Posterior vena cava (tissue), 2 donors: ENCODE measurements at places on chromosomes 3 and 15.

- DNase-seq = no peak
These were observed 42.8 kb upstream of the THSD4 start for GRCh38 chr15:71072423-71072822.

DNA sequence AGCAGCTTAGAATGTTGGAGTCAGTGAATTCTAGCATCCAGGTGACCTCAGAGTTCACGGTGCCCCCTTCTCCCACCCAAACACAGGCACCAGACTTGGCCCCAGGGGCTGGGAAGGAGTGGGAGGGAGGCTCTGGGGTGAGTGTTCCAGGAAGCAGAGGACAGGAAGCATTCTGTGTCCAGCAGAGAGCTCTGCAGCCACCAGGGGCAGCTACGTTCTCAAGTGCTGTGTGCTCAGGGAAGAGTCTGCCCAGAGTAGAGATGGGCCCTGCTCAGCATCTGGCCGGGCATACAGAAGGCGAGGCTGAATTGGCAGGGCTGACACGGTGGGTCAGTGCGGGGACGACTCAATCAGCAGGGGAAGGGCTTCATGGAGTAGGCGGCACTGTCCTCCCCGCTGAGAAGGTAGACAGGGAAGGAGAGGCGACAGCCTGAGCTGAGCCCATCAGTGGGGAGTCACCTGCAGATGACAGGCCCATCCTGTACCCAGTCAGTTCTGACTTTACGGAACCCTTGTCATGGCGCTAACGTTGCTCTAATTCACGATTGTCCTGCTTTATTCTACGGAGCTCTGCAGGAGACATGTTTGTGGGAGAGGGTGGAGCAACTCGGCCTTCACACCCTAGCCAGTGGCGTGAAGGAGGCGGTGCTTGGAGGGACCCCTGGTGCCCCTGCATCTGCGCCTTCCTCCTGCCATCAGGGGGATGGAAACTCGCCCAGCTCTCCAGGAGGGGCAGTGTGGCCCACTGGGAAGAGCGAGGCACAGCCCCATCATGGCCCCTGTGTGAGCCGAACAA is 82.2 kb downstream of the C3orf70 start:
- DNase-seq = no peak

DNA sequence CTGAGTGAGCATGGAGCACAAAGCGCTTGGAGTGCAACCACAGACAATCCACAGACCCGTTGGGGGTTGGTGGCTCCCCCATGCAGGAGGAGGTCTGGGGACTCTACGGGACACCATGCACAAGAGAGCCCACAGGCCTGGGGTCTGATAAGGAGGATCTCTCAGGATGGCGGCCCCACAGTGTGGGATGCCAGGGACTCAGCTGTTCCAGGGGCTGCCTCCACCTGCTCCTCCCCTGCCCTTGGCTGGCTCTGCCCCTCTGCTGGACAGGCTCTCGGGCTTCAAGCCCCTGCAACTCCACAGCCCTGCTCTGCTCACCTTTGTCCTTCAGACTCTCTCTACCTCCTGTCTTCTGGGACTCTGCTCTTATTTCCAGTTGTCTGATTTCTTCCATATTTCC is 184.5 kb upstream of the CHRNA7 start:
- no peak for DNase-seq

DNA sequence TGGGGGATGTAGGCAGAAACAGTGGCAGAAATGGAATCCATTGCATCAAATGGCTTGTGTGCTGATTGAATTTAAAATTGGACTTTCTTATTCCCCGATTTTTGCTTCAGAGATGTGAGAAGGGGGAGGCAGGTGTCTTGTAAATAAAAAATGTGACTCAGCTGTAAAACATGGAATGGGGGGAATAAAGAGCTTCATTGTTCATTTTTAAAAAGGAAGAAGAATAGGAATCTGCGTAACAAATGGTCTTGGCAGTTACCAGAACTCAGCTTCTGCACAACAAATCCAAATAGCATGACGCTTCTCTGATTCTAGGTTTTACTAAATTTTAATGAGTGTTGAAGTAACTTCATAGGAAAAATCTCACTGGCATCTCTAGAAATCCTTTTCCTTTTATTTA is 323.9 kb upstream of the GBE1 start:
- DNase-seq = no peak

DNA sequence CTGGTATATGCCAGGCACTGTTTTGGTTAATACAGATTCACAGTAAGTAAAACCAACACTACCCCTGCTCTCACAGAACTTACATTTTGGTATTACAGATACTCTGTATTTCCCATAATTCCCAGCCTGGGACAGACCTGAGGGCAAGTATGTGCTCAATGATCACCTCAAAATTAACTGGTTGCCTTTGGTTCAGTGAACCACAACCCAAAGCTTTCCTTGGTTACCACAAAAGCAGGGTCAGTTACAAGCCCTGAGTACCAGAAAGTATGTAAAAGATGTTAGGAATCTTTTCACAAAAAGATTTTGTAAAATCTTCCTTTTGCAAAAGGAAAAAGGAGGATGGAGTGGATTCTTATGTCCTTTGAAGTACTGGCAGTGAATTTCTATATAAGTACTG is 72.2 kb upstream of the GUCA1C start:
- no peak for DNase-seq

DNA sequence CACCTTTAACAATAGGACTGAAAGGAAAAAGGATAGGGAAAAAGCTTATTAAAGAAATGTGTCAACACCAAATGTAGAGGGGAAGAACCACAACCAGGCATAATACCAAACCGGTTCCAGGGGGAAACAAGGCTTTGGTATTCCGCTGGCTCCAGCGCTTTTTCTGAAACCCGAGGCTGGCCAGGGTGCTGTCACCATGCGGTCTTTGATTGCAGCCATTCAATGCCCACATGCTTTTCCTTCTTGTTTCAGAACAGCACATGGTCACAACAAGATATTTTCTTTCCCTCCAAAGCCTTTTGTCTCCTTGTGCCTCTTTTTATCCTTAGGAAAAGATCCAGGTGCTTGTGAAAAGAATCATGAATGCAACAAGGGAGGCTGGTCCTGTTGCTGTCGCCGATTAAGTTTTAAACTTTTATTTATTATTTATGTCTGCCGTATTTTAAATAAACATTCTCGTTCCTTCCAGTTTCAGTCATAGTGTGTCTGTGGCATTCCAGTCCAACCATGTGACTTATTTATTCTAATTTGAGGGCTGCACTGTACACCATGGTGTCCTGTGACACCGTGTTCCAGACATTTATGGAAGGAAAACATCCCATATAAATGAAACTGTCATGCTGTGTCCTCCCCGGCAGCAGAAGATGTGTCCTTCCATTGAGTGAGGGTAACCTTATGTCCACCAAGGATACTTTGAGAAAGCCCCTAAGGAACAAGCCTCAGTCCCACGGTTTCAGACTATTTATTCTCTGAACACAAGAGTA is 41.1 kb downstream of the CCK start:
- DNase-seq = no peak

DNA sequence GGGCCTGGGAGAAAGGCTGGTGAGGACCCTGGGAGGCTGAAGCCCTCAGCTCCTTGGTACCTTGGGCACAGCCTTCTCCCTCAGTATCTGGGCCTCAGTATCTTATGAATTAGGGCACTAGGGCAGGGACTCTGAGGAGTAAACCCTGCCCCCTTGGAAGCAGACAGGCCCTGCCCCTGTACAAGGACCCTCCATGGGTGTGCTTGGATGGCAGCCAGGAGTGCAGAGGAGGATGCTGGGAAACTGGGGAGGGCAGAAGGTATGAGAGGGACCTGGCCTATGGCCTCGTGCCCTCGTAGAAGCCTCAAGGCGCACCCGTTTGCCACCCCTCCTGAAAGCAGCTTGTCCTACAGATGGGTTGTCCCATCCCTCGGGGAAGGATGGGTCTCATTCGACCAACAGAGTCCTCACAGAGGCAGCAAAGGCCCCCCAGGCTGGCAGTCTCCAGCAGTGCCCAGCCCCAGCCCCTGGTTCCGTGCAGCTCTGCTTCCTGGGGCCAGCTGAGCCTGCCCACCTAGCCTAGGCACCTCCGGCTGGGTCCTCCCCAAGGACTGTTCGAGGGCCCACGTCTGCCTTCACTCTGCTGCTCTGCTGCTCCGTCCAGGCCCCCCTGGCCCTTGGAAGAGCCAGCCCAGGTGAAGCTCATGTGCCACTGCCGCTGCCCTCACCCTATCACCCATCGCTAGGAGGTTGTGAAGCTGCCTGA is 15.3 kb upstream of the SEMA3F start:
- DNase-seq = no peak

- peak; percentile 96 for DNase-seq
These were observed 5.8 kb downstream of the PRRT3 start for GRCh38 chr3:9946112-9947024.

- DNase-seq = no peak
These were observed 34.5 kb downstream of the KBTBD12 start for GRCh38 chr3:127949446-127950055.

- DNase-seq = no peak
These were observed 337.1 kb downstream of the IL20RB start for GRCh38 chr3:137294839-137295238.

DNA sequence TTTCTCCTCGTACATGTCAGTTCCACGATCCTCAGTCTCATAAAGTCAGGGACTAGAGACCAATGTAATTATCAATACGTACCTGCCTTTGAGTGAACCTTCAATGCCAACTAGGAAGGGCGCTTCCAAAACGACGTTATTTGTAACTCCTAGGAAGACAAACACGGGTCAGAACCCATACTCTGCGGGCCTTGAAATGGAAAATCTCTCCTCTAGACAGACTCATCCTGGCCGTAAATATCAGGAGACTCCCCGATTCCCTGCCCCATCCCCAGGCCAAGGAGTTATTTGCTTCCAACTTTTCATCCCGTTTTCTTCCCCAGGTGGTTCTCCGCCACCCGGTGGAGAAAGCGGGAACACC is 578 bp downstream of the OIP5 start:
- DNase-seq = no peak

DNA sequence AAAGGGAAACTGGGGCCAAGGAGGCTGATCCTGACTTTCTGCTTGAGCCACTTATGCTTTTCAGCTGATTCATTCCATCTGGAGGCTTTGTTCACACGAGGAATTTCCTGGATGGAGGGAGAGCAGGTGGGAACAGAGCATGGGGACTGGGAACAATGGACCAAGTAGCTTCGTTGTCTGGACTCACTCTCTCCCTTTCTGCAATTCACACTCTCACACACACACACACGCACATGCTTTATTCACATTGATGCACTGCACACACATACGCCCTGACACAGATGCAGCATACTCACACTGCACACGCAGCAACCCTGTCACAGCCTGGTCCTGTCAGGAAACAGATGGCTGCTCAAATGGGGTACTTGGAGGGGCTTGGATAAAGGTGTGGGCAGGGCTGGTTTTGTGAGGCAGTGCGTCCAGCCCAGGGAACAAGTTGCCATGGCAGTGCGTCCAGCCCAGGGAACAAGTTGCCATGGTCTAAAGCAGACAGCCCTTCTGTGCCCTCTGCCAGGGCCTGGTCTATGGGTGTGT is 19.8 kb upstream of the CHCHD6 start:
- no peak for DNase-seq

- DNase-seq = no peak
These were observed 760.8 kb upstream of the SEMA6D start for GRCh38 chr15:46956456-46956855.

- no peak for DNase-seq
These were observed 413.3 kb downstream of the CNTN6 start for GRCh38 chr3:1506090-1506489.

- DNase-seq = no peak
These were observed 77.8 kb downstream of the WWTR1 start for GRCh38 chr3:149579838-149580542.

- no peak for DNase-seq
These were observed 583 bp downstream of the EAF1 start for GRCh38 chr3:15427981-15428380.

- no peak for DNase-seq
These were observed 231.9 kb upstream of the UBE2E1 start for GRCh38 chr3:23573827-23574226.

- no peak for DNase-seq
These were observed 46.4 kb upstream of the CAPN7 start for GRCh38 chr3:15159501-15160136.

GRCh38 chr15:40506964-40507571 is 36.3 kb downstream of the CHST14 start:
- peak; percentile 89 for DNase-seq

DNA sequence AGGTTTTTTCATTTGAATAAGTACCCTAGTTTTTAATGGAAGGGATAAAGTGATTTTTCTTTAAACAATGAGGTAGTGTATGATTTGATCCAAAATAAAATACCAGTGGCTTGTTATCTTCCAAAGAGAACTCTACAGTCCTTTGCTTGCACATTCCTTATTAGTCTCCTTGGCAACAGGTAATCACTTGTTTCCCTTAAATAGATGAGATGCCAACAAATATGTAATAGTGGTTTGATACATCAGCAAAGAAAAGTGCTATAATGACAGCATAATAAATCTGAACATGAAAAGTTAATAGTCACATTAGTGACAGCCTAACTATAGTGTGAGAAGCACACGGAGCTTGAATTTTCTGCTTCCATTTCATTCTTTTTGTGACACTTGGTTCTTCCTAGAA is 360.2 kb downstream of the ZNF385D start:
- no peak for DNase-seq

DNA sequence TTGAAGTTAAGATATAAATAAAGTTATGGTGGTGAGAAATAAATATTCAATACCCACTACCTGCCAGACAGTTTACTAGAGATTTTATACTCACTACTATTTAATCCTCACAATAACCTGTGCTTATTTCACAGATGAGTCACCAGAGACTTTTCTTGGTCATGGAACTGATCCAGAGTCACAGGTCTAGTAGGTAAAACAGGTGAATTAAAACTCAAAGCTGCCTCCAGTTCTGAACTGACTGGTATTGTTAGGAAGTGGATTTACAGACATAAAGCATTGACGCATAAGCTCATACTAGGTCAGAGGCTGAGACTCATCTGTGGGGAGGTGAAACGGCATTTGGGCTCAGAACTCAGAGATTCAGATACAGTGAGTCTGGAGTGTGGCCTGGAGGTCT is 1009.9 kb downstream of the AGBL1 start:
- no peak for DNase-seq

GRCh38 chr3:99799422-99799821 is 18.2 kb upstream of the CMSS1 start:
- no peak for DNase-seq

DNA sequence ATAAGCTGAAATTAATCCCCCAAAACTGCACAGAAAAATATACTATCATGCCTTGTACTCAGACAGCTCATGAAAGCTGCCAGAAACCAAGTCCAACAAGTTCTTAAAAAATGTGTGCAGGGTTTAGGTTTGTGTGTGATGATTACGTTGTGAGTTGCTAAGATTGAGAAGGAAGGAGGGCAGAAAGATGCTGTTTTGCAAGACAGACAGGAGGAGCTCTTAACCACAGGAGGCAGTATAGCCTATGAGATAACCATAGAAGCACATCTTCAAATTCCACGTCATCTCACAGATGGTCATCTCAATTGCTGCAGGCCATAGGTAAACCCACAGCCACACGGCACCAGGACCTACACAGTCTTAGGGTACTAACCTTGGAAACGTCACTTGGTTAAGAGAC is 191.9 kb downstream of the STT3B start:
- no peak for DNase-seq

DNA sequence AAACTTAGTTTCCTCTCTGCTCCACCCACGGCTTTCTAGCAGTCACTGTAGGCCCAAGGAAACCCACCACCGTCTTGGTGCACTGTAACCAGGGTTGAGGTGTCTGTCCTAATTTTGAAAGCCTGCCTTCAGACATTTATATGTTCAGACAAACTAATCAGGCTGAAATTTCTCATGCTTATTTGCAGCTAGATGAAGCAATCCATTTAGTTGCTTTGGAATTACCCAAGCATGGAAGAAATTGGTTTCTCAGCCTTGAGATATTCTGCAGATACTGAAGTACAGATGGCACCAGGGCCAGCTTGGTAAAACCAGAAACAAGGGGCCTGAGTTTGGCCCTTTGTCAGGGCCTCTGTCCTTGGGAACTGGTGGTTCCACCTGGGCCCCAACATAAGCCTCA is 105.4 kb downstream of the CACNA1D start:
- no peak for DNase-seq
